ENCODE measurements at places on chromosomes 7 and 10. TPM values are rescaled to one million over a fixed set of nuclear protein-coding genes. Genes with fewer than 3 reads are reported as not detected.

DNA sequence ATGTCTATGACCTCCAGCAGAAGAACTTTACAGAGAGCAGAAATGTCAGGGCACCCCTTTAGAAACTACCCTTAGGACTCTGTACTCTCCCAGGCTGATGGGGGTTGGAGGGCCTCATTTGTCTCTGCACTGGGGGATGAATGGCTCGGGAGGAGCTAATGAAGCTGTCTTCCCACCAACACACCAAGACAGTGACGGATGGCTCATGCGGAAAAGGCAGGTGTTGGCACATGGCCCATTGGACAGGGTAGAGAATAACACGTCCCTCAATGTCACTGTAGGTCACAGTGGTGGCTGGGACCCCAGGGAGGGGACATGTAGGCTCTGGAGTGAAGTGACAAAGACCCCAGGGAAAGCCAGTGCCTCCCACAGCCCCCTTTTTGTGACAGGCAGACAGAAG lies 64.0 kb upstream of the PCBD1 start:
- H3K27me3 ChIP-seq: no peaks in the 10 kb centered on the region
- DNase-seq: no peak
- no peaks in the 10 kb centered on the region for H3K4me1 ChIP-seq
- H3K36me3 ChIP-seq: no peaks in the 10 kb centered on the region
- no peak overlapping the region for H3K4me3 ChIP-seq

The CLRN3 gene
- total RNA-seq: not detected

The SNX13 gene
- total RNA-seq: 66.1 TPM

DNA sequence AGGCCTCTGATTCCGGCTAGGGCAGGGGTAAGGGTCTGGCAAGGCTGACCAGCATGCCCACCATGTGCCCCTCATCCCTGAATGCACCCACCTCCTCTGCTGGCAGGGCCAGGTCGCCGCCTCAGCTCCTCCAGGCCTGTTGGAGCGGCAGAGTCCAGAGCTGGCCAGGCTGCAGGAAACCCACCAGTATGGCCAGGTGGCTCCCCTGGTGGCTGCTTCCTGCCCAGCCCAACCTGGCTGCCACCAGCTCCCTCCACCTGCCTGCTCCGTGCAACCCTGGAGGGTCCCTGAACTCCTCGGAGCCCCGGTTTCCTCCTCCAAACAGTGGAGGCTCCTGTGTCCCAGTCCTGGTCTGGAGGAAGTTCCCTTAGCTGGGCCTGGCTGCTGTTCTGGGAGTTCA lies 39.6 kb downstream of the MICALL2 start:
- no peak for DNase-seq
- no peaks in the 10 kb centered on the region for H3K36me3 ChIP-seq
- H3K4me1 ChIP-seq: no peaks in the 10 kb centered on the region
- H3K27ac ChIP-seq: no peak overlapping the region

- H3K36me3 ChIP-seq: no peaks in the 10 kb centered on the region
- H3K27me3 ChIP-seq: no peaks in the 10 kb centered on the region
- H3K4me3 ChIP-seq: no peak overlapping the region
- DNase-seq: no peak
- no peak overlapping the region for H3K27ac ChIP-seq
- H3K4me1 ChIP-seq: no peaks in the 10 kb centered on the region
Measured at GRCh38 chr7:113628948-113629847, 289.6 kb downstream of the PPP1R3A start.

DNA sequence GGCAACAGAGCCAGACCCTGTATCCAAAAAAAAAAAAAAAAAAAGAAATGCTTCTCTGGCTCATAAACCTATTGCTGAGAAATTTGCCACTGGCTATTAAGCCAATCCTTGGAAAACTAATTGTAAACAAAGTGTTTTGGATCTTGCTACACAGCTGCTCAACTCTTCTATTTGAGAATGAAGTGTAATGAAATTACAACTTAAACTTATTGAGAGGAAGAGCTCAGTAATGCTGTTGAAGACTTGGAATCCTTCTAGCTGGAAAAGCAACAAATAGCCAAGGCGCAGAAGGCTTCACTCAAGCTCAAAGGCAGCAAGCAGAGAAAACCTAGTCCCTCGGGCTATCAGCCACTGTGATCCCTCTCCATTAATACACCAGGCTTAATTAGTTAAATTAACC lies 99.6 kb upstream of the ZNF438 start:
- DNase-seq: no peak
- H3K4me3 ChIP-seq: no peak overlapping the region
- no peaks in the 10 kb centered on the region for H3K27me3 ChIP-seq
- H3K27ac ChIP-seq: no peak overlapping the region
- peaks cover 9% of the 10 kb centered on the region for H3K4me1 ChIP-seq
- no peaks in the 10 kb centered on the region for H3K36me3 ChIP-seq

The TACR2 gene
- not detected for total RNA-seq

The LOXL4 gene
- total RNA-seq: 6.4 TPM

- no peaks in the 10 kb centered on the region for H3K36me3 ChIP-seq
- no peaks in the 10 kb centered on the region for H3K27me3 ChIP-seq
- H3K4me3 ChIP-seq: no peak overlapping the region
- peaks cover 4% of the 10 kb centered on the region for H3K4me1 ChIP-seq
Measured at GRCh38 chr7:26688936-26689506, 175.4 kb downstream of the SKAP2 start.

The STAG3 gene
- 0.36 TPM for total RNA-seq

- H3K36me3 ChIP-seq: no peaks in the 10 kb centered on the region
- no peaks in the 10 kb centered on the region for H3K4me1 ChIP-seq
- no peak overlapping the region for H3K4me3 ChIP-seq
- DNase-seq: no peak
- no peak overlapping the region for H3K27ac ChIP-seq
Measured at GRCh38 chr10:57979491-57979890, 288.2 kb downstream of the IPMK start.

DNA sequence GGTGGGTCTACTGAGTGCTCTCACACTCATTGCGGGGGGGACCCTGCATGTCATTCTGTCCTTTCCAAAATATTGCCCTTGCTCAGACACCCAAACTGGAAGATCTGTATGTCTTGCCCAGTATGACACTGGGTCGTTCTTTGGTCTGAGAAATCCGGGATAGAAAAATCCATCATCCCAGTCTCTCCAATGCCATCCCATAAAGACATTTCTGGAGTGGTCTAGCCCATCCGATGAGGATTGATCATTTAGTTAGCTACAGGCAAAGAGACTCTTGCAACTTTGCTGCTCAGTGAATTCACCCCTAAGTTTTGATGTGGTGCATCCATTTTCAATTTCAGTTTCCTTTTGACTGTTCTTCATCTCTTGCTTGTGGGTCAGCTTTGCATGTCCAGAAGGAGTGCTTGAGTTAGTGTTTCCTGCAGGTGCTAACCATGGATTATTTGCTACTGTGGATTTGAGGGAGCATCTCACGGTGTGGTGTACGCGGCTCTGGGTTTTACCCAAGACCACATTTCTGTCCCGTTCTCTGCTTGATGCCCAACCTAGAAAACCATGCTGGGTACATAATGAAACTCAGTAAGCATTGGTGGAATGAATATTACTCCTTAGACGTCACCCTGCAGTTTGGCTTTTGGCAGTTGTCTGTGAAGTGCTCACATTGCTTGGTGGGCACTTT lies 247.0 kb upstream of the MKI67 start:
- H3K4me3 ChIP-seq: no peak overlapping the region
- H3K36me3 ChIP-seq: no peaks in the 10 kb centered on the region
- H3K27ac ChIP-seq: no peak overlapping the region

DNA sequence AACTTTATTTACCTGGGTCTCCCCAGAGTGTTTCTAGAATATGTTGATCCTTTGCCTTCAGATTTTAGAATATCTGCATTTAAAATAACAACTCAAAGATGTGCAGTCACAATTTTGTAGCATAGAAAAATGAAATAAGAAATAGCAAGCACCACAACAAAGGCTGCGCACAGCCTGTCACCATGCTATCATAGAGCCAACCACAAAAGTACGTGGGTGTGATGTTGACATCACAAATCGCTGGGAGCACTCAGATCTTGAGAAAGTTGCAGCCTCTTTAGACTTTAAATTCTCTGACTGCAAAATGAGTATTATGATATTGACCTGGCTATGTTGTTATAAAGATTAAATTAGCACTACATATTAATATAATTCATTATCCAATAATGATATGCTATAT lies 177.9 kb downstream of the TNS3 start:
- peaks cover 27% of the 10 kb centered on the region for H3K4me1 ChIP-seq
- no peak overlapping the region for H3K4me3 ChIP-seq

GRCh38 chr7:134155206-134155605 lies 28.1 kb downstream of the LRGUK start:
- no peak for DNase-seq
- H3K4me1 ChIP-seq: no peaks in the 10 kb centered on the region
- no peak overlapping the region for H3K4me3 ChIP-seq
- no peaks in the 10 kb centered on the region for H3K27me3 ChIP-seq
- no peaks in the 10 kb centered on the region for H3K36me3 ChIP-seq

DNA sequence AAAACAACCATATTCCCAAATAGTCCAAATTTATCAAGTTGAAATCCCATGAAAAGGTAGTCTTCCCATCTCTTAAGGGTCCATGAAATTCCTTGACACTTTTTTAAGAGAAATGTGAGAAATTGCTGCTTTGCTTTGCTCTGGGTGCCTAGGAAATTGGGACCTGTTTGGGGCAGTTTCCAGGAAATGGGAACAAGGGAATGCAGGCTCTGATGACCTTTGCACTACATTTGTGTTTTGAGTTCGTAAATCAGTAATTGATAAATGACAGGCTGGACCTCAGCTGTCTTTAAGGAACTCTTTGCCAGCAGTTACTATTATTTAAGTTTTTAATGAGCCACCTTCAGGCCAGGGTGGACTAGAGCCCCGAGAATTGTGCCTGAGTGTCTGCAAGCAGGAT lies 203.5 kb downstream of the LRMDA start:
- no peak for DNase-seq
- no peaks in the 10 kb centered on the region for H3K36me3 ChIP-seq
- no peak overlapping the region for H3K4me3 ChIP-seq
- no peaks in the 10 kb centered on the region for H3K4me1 ChIP-seq

GRCh38 chr7:107953924-107954303 lies 49.0 kb downstream of the LAMB1 start:
- peaks cover 61% of the 10 kb centered on the region for H3K4me1 ChIP-seq
- H3K36me3 ChIP-seq: no peaks in the 10 kb centered on the region
- H3K27me3 ChIP-seq: no peaks in the 10 kb centered on the region
- DNase-seq: no peak

- no peak overlapping the region for H3K4me3 ChIP-seq
- peak; percentile 7 for DNase-seq
- H3K4me1 ChIP-seq: no peaks in the 10 kb centered on the region
- H3K27ac ChIP-seq: no peak overlapping the region
- no peaks in the 10 kb centered on the region for H3K27me3 ChIP-seq
Measured at GRCh38 chr10:11242443-11243387, 225.0 kb downstream of the CELF2 start.

The MNX1 gene
- total RNA-seq: 0.11 TPM

The TFR2 gene
- total RNA-seq: 2.3 TPM

- DNase-seq: no peak
- peaks cover 32% of the 10 kb centered on the region for H3K4me1 ChIP-seq
- H3K27ac ChIP-seq: peak overlapping the region; percentile 81
Measured at GRCh38 chr7:27802999-27803398, 63.0 kb downstream of the TAX1BP1 start.

DNA sequence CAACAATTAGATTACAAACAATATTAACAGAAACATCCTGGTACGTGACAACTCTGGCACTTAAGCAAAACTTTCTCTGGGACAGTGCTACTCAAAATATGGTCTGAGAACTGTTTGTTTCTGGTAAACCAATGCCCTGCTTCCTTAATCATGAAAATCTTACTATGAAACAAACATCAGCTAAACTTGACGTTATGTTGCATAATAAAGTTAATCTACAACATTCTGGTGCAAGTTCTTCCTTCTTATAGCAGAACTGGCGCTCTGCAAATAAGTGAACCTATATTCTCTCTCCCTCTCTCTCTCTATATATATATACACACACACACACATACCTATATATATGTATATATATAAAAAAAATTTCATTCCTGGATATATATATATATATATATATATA lies 7.8 kb downstream of the C7orf33 start:
- no peaks in the 10 kb centered on the region for H3K27me3 ChIP-seq
- H3K27ac ChIP-seq: no peak overlapping the region
- no peak overlapping the region for H3K4me3 ChIP-seq
- no peaks in the 10 kb centered on the region for H3K4me1 ChIP-seq
- no peaks in the 10 kb centered on the region for H3K36me3 ChIP-seq

DNA sequence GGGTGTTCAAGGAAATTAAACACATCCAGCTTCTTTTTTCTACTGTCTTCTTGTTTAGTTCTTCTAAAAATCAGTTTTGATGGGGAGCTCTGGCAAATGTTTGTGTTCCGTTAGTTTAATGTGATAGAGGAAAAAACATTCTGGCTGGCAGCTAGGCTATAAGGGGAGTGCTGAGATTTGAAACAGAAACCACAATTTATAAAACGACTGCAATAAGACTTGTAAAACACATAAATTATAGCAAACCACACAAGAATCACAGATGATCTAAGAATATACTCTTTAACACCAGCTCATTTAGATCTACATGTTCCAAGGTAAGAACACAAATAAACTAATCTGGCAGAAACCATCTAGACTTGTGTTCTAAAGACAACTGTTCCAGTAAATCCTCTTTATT lies 425.5 kb downstream of the CNTNAP2 start:
- H3K4me3 ChIP-seq: no peak overlapping the region
- no peak for DNase-seq
- H3K36me3 ChIP-seq: no peaks in the 10 kb centered on the region
- H3K27ac ChIP-seq: no peak overlapping the region

DNA sequence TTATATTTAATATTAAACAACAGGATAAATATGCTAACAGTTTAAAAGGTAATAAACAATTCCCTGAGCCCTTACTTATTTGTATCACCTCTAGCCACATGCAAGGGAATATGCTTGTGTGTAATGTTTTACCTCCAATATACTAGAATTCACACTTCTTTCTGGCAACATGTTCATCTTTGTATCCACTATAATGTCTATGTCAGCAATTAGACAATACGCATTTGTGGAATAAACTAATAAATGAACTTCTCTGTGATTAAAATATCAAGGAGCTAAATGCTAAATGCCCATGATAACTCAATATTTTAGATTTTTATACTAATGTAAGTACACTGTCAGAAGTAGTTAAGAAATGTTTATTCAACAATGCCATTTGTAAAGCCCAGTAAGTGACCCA lies 350.5 kb downstream of the DGKB start:
- DNase-seq: no peak
- no peaks in the 10 kb centered on the region for H3K36me3 ChIP-seq
- no peaks in the 10 kb centered on the region for H3K4me1 ChIP-seq
- no peak overlapping the region for H3K27ac ChIP-seq
- no peak overlapping the region for H3K4me3 ChIP-seq

The C10orf62 gene
- total RNA-seq: not detected

All from adrenal gland (tissue), 19 donors.